ENCODE measurements at places on chromosomes 1 and 21.

GRCh38 chr1:246447501-246447900, 59.6 kb downstream of the SMYD3 start:
- no peak for DNase-seq

GRCh38 chr1:90919900-90920299, 101.9 kb downstream of the ZNF644 start:
- DNase-seq, result no peak

- no peak for DNase-seq
These were observed 18.3 kb downstream of the KIRREL1 start for GRCh38 chr1:158011714-158012113.

GRCh38 chr21:39332175-39332574, 16.7 kb downstream of the HMGN1 start:
- no peak for DNase-seq

- no peak for DNase-seq
These were observed 6.6 kb downstream of the HYI start for GRCh38 chr1:43446881-43447835.

DNA sequence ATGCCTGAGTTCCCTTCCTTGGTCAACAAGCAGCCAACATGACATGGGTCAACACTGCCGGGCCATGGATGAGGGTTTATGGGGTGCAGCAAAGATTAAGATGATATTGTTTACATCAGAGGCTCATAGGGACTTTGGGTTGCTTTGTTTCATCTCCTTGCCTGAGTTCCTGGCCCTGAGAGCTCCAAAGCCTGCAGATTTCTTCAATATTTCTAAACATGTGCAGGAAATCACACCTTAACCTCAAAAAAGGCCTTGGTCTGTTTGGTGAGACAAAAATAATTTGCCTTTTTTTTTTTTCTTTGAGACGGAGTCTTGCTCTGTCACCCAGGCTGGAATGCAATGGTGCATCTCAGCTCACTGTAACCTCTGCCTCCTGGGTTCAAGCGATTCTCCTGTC, 876 bp downstream of the SLAMF8 start:
- no peak for DNase-seq

- peak; percentile 71 for DNase-seq
These were observed 353.3 kb downstream of the SMYD3 start for GRCh38 chr1:246153796-246154212.
